ENCODE measurements at places on chromosomes 4 and X.

DNA sequence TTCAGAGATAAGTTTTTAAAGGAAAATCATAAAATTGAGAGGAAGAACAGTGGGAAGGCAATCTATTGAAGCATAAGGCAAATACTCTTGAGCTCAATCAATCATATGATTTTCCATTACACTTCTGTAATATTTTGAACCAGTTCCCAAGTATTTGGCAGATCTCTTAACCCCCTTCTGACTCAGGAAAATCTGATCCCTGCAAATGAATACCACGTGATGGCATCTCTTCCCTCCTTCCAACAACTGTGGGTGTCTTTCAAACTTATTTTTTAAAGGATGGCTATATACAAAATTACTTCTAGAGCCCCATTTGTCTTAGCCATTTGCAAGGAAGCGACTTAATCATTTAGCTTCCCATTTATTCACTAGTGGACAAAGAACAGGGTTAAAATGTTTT, 41.9 kb downstream of the AMOT start:
- DNase-seq = no peak

DNA sequence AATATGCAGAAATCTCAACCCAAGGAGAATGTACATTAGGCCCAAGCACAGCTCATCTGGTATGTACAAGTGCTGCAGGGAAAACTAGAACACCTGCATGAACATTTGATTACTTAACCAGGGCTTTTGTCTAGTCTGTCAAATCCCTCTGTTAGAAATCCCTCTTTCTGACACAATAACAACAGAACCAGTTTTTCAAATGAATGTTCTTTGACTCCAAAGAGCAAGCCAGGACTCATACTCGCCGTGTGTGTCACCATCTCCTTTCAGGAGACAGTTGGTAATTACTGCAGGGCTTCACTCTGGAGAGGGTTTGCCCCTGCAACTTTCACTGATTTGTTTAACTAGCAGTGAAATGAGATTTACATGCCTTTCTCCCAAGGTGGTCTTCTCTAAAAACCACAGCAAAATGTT, 143.0 kb upstream of the FAM241A start:
- peak; percentile 3 for DNase-seq

GRCh38 chr4:70522626-70523025, 4.3 kb downstream of the AMTN start:
- DNase-seq = no peak

DNA sequence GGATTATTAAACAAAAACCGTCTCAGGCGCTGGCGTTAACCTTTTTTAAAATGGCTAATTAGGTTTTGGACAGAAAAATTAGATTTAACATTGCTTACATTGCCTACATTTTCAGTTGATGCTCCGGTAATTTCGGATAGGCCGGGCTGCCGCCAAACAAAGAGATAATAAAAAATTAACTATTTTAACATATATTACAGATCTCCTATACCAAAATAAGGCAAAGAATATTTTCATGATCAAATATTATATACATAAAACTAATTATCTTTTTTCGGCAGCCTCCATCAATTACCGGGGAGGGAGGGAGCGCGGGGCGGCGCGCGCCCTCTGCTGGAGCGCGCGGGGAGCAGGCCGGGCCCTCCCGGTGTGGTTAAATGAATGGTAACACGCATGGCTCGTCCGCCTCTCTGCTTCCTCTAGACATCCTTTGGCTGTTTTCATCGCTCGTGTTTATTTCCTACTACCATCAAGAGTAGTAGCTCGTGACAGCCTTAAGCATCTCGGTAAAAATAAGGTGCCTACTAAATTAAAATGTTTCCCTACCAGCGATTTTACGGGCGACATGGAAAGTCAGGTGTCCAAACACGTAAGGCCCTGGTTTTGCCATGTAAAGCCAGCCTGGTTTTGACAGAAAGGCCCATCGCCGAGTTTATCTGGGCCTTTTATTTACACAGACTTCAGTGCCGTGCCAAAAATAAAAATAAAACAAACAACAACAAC, 52.4 kb upstream of the TMEM33 start:
- peak; percentile 68 for DNase-seq

Measured in astrocyte of the hippocampus (primary cell).